ENCODE measurements at places on chromosomes 11 and 22.

GRCh38 chr11:70381350-70381749 lies 17.0 kb upstream of the CTTN start:
- ATAC-seq, result no peak

DNA sequence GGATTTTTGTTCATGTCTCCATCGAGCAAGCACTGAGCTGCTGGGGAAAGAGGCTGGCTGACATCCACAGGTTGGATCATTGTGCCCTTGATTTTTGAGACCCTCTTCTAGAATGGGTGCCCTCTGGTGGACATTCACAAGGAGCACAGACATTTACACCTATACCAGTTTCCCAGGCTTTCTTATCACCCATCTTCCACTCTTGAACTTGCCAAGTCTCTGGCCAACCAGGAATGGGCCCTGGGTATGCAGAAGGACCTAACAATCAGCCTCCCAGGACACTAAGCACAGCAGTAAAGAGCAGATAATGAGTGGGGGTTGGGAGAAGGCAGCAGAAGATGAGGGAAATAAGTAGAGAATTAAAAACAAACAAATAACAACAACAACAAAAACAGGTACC lies 5.7 kb upstream of the INTS4 start:
- peak; percentile 34 for ATAC-seq

- no peak for ATAC-seq
Measured at GRCh38 chr11:120792306-120792705, 231.6 kb upstream of the TBCEL start.

DNA sequence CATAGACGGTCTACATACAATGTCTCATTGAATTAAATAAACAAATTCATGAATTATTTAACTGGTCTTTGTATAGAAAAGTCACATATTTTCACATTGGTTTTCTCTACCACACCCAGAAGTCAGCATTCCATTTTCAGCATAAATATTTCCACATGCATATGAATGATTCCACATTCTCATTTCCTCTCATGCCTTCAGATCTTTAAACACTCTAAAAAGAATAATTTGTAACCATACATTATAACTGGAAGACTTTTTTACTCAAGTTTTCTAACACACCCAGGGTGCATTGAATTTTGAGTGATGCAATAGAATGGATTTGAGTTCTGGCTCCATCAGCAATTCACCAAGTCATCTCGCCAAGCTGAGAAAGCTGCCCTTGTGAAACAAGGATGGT lies 501.8 kb upstream of the TENM4 start:
- ATAC-seq, result no peak
